Pancreas (tissue), 10 donors: ENCODE measurements at places on chromosomes 16 and 17.

DNA sequence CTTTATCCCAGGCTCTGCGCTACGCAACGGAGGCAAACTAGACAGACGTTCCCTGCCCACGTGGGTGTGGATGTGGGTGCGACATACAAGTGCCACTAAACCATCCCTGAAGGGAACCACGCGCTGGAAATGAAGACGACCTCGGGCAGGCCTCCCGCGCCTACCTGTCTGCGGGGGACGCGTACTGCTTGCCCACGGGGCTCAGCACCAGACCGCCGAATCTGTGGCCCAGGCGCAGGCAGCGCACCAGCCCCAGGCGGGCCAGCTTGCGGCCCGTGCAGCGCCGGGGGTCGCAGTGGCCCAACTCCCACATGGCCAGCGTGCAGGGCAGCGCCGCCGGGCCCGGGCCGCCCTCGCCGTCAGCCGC lies 480 bp downstream of the TSR3 start:
- DNase-seq: peak; percentile 71

DNA sequence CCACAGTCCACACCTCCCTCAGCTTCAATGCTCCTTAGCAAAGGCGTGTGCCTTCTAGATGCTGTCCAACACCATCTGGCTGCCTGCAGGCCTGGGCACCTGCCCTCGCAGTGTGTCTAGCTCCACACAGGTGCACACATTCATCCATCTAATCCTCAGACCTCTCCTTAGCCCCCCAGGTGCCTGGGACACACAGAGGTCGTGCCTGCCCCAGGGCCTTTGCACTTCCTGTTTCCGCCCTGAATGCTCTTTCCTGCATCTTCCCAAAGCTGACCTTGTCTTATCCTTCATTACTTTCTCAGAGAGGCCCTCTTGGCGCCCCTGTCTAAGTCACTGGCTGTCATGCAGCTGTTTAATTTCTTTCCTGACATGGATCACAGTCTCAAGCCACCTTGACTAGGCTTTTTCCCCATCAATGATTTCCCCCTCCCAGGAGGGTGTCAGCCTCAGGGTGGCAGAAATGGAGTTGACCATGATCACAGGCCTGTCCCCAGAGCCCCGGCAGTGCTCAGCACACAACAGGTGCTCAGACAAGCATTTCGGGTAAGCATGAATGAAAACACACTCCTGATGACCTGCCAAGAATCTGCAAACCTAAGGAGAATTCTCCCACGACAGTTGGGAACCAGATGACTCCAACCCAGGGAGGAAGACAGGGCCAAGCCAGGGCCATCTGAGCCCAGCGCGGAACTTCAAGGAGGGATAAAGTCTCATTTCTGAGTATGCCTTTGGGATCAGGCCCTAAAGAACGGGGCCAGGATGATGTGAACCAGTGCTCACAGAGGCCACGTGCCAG lies 76.3 kb downstream of the LITAF start:
- no peak for DNase-seq

- DNase-seq: no peak
Measured at GRCh38 chr17:10875430-10875851, 37.6 kb upstream of the PIRT start.

GRCh38 chr17:79603771-79604170 lies 7.1 kb downstream of the RBFOX3 start:
- DNase-seq: no peak

DNA sequence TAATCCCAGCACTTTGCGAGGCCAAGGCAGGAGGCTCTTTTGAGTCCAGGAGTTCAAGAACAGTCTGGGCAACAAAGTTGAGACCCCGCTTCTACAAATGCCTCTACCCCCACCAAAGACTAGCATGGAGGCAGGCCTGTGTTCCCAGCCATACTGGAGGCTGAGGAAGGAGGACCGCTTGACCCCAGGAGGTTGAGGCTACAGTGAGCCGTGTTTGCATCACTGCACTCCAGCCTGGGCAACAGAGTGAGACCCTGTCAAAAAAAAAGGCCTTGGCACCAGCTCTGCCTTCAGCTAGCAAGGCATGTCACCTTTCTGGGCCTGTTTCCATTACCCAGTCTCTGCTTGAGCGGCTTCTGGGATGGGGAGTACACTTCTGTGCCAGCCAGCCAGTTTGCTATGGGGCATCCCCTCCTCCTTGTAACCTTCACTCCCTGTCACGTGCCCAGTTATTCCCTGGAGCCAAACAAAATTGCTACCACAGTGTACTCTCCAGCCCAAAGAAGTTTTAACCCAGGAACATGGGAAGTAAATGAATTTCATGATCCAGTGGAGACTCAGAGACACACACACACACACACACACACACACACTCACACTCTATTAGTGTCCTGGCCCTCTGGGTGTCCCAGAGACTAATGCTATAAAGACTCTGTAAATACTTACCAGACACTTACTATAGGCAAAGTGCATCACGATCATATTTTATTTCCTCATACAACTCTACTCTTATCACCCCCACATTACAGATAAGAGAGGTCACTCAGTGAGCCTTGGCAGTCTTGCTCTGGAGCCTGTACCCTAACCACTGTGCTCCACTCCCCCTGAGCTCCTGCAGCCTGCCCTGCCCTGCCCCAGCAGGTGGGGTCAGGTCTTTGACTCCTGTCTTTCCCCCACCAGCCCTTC lies 2.5 kb downstream of the CISD3 start:
- peak; percentile 88 for DNase-seq
